Omental fat pad (tissue), 4 donors: ENCODE measurements at places on chromosomes 6 and 20. TPM values are rescaled to one million over a fixed set of nuclear protein-coding genes. Genes with fewer than 3 reads are reported as not detected.

GRCh38 chr6:137361701-137362100 is 132.5 kb downstream of the OLIG3 start:
- DNase-seq = no peak

DNA sequence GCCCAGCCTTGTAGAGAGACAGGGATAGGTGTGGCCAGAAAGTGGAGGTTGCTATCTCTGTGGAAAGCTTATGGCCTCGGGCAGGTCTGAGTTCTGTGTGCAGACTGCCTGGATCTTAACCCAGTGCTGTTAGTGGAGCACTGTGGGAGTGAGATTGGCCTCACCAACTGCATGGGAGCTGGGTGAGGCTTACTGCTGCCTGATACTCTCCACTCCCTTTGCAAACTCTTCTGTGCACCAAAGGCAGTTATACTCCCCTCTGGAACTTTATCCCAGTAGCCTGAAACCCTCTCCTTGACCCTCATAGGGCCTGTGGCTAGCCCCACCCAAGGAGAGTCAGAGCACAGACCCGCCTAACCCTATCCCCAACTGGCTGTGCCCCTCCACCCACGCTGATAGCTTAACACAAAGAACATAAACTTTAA is 41.4 kb upstream of the PKIB start:
- no peak for DNase-seq

DNA sequence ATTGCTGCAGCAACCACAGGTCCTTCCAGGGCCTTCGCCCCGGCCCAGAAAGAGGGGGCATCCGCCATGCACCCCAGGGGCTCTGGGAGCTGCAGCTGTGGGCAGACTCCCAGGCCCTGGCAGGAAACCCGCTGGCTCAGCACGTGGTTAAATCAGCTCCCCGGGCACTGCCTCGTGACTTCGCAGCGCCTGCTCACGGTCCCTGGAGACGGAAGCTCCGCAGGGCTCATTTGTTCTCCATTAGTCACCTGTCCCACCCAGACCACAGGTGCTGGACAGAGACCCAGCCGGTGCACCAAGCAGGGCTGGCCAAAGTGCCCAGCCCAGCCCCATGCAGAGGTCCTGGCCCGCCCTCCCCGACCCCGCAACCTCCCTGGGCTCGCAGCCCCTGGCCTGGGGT is 14.7 kb downstream of the KCNQ2 start:
- DNase-seq = no peak

DNA sequence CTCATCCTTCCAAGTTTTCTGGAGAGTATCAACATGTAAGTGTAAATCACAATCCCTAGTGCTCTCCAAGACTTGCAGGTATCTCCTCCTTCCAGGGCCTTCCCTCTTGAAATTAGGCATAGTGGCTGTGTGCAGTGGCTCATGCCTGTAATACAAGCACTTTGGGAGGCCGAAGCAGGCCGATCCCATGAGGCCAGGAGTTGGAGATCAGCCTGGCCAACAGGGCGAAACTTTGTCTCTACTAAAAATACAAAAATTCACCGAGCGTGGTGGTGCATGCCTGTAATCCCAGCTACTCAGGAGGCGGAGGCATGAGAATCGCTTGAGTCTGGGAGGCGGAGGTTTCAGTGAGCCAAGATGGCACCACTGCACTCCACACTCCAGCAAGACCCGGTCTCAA is 9.4 kb upstream of the ANGPT4 start:
- DNase-seq = no peak

DNA sequence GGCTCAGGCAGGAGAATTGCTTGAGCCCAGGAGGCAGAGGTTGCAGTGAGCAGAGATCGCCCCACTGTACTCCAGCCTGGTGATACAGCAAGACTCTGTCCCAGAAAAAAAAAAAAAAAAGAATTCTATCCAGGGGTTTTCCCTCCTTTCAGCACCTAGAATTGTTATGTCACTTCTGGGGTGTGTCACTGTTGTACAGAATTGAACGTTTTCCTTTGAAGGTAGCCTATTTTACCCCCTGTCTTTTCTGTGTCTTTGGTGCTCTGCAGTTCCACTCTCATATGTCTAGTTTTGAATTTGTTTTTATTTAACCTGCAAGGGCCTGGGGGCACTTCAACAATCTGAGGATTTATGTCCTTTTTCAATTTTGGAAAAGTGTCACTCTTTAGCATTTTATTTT is 19.3 kb upstream of the ARID1B start:
- no peak for DNase-seq

SOD2 gene
- total RNA-seq = 683 TPM

KHDC1L gene
- not detected for total RNA-seq
